ENCODE measurements at places on chromosomes 1 and 21.

GRCh38 chr1:85019994-85020393 lies 23.1 kb upstream of the MCOLN2 start:
- DNase-seq = no peak

- DNase-seq = no peak
Measured at GRCh38 chr1:166859597-166859996, 16.5 kb downstream of the TADA1 start.

DNA sequence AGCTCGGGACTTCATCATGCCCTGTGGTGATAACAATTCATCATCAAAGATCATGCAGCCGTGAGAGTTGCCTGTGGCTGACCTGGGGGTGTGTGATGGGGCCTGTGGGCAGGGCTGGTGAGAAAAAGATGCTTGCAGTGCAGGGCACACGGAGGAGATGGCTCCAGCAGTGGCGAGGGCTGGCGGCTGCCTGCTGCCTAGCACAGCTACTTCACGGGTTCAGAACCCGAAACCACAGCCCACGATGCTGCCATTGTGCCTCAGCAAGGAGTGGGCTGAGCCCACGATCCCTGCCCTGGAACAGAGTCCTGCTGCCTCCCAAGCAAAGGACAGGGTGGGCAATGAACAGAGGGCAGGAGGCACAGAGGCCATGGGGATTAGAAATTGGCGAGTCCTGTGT lies 631 bp upstream of the KRTAP10-9 start:
- no peak for DNase-seq

DNA sequence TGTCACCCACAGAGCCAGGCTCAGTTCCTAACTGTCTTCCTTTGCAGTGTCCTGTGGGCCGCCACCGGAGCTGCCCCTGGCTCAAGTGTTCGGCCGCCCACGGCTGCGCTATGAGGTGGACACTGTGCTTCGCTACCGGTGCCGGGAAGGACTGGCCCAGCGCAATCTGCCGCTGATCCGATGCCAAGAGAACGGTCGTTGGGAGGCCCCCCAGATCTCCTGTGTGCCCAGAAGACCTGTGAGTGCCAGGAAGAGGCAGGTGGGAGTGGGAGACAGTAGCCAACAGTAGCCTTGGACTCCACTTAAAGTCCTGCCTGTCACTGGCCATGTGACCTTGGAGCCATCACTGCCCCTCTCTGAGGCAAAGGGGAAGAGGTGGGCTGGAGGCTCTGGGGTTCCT lies 16.6 kb downstream of the BCAN start:
- DNase-seq = no peak

GRCh38 chr1:27301052-27301422 lies 20.9 kb upstream of the TMEM222 start:
- no peak for DNase-seq

DNA sequence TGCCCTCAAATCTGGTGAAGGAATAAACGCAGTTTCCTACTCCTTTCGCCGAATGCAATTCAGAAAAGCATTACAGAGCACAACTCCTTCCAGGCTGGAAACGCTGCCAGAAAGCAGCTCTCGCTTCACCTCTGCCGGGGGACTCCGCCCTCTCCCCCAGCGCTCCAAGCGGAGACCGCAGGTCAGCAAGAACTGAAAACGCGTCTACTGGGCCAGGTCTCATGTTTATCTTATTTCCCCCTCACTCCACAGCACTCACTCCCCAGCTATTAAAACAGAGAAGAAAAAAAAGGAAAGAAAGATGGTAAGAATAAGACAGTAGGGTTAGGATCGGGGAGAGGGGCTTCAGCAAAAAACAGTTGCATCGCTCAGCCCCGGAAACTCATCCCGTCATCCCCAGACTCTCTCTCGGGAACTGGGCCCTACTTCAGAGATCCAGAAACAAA lies 833 bp upstream of the RCOR3 start:
- peak; percentile 48 for DNase-seq

DNA sequence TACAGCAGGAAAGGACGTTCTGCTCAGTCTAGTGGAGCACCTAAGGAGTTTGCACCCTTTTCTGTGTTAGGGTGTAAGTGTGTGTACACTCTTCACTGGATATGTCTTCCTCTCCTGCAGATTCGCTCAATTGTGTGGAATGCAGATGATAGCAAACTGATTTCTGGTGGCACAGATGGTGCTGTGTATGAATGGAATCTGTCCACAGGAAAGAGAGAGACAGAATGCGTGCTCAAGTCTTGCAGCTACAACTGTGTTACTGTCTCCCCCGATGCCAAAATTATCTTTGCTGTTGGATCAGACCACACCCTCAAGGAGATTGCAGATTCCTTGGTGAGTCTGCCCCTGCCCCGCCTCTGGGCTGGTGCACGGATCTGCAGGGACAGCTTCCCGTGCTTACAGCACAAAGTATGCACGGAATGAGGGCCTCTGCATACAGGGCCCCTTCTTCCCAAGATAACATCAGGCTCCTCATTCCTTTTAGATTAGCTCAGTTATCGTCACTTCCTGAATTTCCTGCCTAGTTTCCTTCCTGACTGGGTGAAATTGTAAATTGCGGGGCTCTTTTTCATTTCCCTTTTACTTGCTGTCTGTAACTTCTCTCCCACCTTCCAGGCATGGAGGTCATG lies 34.6 kb downstream of the CFAP57 start:
- no peak for DNase-seq

DNA sequence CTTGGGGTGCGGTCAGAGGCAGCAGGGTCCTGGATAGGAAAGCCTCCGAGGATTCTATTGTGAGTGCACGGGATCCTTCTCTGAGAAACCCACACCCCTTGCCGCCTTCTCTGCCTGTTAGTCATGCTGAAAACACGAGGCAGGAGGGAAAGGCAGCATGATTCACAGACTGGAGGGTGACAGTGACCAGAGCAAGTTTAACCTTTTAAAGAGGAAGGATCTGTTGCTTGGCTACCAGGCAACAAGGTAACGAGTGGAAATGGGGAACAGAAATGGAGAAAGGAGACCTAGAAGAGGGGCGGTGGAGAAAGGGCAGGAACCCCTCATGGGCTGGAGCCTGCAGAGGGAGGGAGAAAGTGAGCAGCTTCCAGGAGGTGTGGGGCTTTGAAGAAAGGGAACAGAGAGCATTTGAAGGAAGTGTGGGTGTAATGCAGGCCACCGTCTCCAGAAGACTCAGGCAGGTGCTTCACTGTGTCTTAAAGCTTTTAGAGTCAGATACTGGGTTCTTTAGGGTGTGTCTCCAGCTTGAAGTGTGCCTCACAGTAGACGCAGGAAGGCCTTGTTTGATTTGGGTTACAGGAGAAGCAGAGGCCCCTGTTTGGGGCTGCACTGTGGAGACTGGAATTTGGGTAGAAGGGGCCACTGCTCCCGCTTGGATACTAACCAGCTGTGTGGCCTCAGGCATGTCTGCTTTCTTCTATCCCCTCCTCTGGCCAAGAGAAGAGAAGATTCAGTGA lies 19.1 kb downstream of the OPTC start:
- no peak for DNase-seq

DNA sequence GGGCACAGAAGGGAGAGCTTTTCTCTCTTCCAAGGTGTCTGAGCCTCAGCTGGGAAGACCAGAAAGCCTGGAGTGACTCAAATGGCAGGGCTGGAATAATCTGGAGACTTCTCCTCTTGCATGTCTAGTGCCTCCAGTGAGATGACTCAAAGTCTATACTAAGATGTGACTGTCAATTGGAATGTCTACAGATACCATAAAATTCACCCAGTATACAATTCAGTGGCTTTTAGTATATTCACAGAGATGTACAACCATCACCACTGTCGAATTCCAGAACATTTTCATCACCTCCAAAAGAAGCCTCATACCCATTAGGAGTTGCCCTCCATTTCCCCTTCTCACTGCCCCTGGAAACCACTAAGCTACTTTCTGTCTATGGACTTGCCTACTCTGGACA lies 47.9 kb upstream of the CNN3 start:
- DNase-seq = no peak
